Natural killer cell treated with Interleukin-12 subunit alpha and Interleukin-12 subunit beta and Interleukin-15 and Interleukin-18, amount 100 ng/mL, for 72 hours (primary cell): ENCODE measurements at places on chromosomes 1 and 21. TPM values are rescaled to one million over a fixed set of nuclear protein-coding genes. Genes with fewer than 3 reads are reported as not detected.

DNA sequence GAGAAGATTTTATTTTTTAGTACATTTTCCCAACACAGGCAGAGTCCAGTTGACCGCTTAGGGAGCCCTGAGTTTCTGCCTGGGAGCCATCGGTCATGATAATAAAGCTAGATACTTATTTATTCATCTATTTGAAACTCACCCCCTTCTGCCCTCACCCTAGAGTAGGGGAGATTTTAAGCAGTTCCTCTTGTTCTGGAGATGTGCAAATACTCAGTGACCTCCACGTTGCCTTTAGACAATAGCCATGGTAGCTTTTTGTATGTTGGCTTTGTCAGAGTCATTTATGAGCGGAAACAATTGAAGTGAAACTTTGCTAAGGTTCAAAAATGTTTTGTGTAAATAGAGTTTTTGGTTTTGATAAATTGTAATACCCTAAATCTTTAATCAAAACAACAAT lies 45.7 kb upstream of the PLPPR4 start:
- DNase-seq, result no peak
- no peaks in the 10 kb centered on the region for H3K36me3 ChIP-seq
- H3K4me1 ChIP-seq, result no peaks in the 10 kb centered on the region
- no peak overlapping the region for H3K27ac ChIP-seq
- H3K27me3 ChIP-seq, result no peaks in the 10 kb centered on the region

DNA sequence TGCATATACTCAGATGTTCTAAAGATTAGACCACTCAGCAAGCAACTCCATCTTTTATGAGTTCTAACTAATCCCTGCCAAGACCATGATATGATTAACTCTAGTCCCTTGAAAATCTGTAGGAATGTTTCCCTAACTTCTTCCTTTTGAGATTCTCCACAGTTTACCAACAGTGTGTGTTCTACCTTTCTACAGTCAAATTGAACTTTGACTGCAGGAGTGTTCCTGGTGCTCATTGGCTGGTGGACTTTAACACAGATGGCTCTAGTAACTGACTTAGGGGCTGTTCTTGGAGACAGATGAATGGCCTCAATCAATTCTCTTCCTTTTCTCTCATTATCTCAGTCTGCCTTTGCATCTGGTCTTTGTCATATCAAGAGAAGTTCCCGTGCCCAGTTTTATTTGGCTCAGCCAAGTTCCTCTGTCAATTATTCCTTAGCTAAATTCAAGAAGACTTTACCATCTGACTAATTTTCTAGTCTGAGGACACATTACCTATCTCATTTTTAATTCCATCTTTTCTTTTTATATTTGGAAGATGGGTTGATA lies 643.9 kb upstream of the CAMK1G start:
- no peak overlapping the region for H3K27ac ChIP-seq
- no peaks in the 10 kb centered on the region for H3K27me3 ChIP-seq
- H3K4me1 ChIP-seq, result no peaks in the 10 kb centered on the region
- DNase-seq, result no peak
- H3K4me3 ChIP-seq, result no peak overlapping the region

DNA sequence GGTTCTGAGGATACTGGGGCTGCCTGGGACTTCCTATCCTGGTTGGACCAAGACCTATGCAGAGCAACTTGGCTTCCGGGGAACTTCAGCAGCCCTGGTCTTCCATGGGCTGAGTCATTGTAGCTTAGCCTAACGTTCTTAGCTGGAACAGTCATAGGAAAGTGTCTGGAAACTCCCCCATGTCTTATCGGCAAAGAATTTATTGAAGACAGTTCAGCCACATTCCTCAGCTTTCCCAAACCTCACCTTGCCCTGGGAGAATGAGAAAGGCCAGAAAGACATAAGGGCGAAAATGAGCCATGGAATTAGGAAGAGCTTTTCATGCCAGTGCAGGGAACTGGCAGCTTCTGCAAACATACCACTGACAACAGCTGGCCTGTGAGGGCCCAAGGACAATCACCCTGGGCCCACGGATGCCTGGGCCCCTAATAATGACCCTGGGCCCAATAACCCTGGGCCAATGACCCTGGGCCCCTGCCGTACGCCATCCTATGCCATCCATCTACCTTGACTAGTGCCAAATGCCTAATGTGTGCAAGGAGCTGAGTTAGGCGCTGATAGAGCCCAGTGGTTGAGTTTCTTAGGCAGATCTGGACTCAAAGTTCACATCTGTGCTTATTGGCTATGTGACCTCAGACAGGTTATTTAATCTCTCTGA lies 114.4 kb upstream of the GADD45A start:
- no peaks in the 10 kb centered on the region for H3K27me3 ChIP-seq
- DNase-seq, result no peak
- H3K4me3 ChIP-seq, result no peak overlapping the region
- no peak overlapping the region for H3K27ac ChIP-seq
- no peaks in the 10 kb centered on the region for H3K4me1 ChIP-seq

DNA sequence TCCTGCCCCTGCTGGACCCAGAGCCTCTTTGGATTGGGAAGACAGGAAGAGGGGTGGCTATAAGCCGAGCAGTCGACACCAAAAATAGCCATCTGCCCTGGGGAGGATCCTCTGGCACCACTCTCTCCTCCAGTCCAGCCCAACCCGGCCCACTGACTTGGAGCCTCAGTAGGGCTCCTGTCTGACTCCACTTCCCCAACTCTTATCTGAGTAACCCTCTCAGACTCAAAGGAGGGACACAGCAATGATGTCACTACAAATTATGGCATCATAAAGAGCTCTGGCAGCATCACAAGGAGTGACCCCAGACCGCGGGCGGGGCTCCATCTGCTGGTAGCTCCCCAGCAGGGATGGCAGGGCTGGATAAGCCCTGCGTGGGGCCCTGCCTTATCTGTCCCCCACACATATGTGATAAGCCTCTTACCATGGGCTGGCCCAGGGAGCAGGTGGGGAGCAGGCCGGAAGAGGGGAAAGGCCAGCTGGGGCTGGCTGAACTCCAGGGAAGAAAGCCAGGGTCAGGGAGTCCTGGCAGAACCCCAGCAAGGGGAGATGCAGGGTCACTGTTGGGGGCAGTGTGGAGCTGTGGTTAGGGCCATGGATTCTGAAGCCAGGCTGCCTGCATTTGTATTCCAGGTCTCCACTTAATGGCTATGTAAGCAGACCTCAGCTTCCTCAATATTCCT lies 4.6 kb upstream of the SLC6A9 start:
- no peaks in the 10 kb centered on the region for H3K36me3 ChIP-seq
- no peak overlapping the region for H3K4me3 ChIP-seq
- peaks cover 6% of the 10 kb centered on the region for H3K27me3 ChIP-seq
- no peak overlapping the region for H3K27ac ChIP-seq
- no peak for DNase-seq

Gene VSIG8
- total RNA-seq, result not detected

GRCh38 chr1:116006486-116006964 lies 30.2 kb downstream of the SLC22A15 start:
- H3K4me3 ChIP-seq, result peak overlapping the region; percentile 83
- peak overlapping the region; percentile 78 for H3K27ac ChIP-seq
- H3K4me1 ChIP-seq, result peaks cover 13% of the 10 kb centered on the region
- no peak for DNase-seq
- H3K36me3 ChIP-seq, result peaks cover 8% of the 10 kb centered on the region

DNA sequence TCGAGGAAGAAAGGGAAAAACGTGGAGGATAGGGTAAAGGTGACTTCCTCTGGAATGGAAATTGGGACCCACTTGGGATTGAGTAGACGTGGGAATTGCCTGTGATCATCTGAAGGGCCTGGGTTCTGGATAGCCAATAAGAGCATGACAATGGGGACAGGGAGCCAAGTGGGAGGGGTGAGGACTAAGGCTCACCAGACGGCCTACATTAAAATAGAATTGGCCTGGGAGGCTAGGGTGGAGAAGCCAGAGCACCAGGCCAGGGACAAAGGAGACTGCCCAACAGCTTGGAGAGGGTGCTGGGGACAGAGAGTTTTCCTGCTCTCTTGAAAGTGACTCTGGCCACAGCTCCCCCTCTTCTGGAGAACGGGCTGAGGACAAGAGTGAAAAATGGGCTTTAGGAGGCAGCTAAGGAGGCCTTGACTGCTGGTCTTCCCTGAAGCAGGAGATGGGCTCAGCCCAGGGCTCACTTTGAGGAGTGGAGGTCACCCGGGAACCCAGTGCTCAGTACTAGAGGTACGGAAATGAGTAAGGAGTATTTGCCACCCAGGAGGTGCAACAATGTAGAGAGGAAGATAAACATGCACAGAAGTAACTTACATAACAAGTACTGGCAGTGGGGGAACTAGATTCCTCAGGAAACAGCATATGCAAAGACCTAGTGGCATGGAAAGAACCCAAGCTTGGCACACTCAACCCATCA lies 18.8 kb downstream of the INKA2 start:
- no peak for DNase-seq
- H3K36me3 ChIP-seq, result peaks cover 4% of the 10 kb centered on the region
- H3K27ac ChIP-seq, result peak overlapping the region; percentile 28
- no peak overlapping the region for H3K4me3 ChIP-seq

DNA sequence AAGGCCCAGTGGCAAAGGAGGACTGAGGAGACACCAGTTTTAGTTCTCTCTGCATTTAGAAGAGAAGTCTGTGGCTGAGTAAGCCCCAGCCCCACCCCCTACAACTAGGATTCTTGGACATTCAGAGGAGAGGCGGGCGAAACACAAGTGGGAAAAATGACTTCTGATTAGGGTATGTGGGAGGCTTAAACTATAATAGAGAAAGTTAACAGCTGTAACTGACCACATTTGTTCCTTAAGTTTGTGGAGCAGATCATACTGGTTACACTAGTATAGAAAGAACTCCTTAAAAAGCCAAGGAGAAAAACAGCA lies 11.2 kb upstream of the TRIM33 start:
- peaks cover 13% of the 10 kb centered on the region for H3K27me3 ChIP-seq
- no peak overlapping the region for H3K27ac ChIP-seq
- H3K36me3 ChIP-seq, result no peaks in the 10 kb centered on the region
- no peak overlapping the region for H3K4me3 ChIP-seq
- no peak for DNase-seq

Gene B3GALT5
- not detected for total RNA-seq

GRCh38 chr1:53636621-53637171 lies 102.3 kb downstream of the GLIS1 start:
- H3K27me3 ChIP-seq, result no peaks in the 10 kb centered on the region
- DNase-seq, result no peak
- H3K27ac ChIP-seq, result no peak overlapping the region
- no peaks in the 10 kb centered on the region for H3K36me3 ChIP-seq
- H3K4me3 ChIP-seq, result no peak overlapping the region

GRCh38 chr1:29324771-29325351 lies 88.5 kb downstream of the PTPRU start:
- H3K27me3 ChIP-seq, result no peaks in the 10 kb centered on the region
- H3K36me3 ChIP-seq, result no peaks in the 10 kb centered on the region
- no peak for DNase-seq
- H3K4me3 ChIP-seq, result no peak overlapping the region
- no peak overlapping the region for H3K27ac ChIP-seq

DNA sequence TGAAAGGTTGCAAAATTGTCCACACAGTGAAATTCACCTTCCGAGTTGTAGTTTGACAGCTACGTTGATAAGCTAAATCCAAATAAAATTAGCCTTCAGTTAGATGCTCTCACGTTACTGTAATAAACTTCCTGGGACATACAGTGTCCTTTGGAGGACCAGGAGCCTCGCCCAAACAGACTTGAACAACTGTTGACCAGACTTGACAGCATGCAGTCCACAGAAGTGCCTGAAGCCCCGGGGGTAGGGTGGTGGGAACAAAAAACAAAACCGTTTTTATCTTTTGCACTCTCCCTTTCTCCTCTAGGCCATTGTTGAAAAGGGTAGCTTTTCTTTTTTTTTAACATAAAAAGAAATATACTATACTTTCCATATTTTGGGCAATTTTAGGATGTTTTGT lies 172.8 kb upstream of the SAMSN1 start:
- no peaks in the 10 kb centered on the region for H3K27me3 ChIP-seq
- H3K4me3 ChIP-seq, result no peak overlapping the region
- H3K4me1 ChIP-seq, result no peaks in the 10 kb centered on the region
- no peak for DNase-seq

- DNase-seq, result no peak
- peaks cover 6% of the 10 kb centered on the region for H3K36me3 ChIP-seq
- H3K27me3 ChIP-seq, result peaks cover 21% of the 10 kb centered on the region
- no peak overlapping the region for H3K27ac ChIP-seq
Observed at GRCh38 chr1:227285745-227286144, 32.5 kb downstream of the CDC42BPA start.

GRCh38 chr1:205458777-205459566 lies 3.1 kb upstream of the BLACAT1 start:
- H3K4me3 ChIP-seq, result no peak overlapping the region
- H3K4me1 ChIP-seq, result peaks cover 16% of the 10 kb centered on the region
- no peak for DNase-seq
- peaks cover 50% of the 10 kb centered on the region for H3K27me3 ChIP-seq
- H3K36me3 ChIP-seq, result no peaks in the 10 kb centered on the region

DNA sequence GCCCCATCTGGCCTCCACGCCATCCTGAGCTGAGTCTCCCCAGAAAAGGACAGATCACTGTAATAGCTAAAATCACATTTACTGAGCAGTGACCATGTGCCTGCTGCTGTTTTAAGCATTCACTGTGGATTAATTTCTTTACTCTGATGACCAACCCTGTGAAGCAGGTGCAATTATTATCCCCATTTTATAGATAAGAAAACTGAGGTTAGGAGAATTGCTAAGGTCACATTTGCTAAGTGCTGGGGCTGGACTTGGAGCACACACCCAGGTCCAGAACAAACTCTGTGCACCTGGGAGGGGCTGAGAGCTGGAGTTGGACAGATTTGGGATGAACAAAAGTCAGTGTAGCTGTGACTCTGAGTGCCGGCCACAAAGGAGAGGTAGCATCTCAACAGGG lies 58.0 kb downstream of the SDC3 start:
- no peak overlapping the region for H3K27ac ChIP-seq
- H3K27me3 ChIP-seq, result peaks cover 64% of the 10 kb centered on the region
- peaks cover 6% of the 10 kb centered on the region for H3K4me1 ChIP-seq
- H3K36me3 ChIP-seq, result no peaks in the 10 kb centered on the region
- H3K4me3 ChIP-seq, result no peak overlapping the region

DNA sequence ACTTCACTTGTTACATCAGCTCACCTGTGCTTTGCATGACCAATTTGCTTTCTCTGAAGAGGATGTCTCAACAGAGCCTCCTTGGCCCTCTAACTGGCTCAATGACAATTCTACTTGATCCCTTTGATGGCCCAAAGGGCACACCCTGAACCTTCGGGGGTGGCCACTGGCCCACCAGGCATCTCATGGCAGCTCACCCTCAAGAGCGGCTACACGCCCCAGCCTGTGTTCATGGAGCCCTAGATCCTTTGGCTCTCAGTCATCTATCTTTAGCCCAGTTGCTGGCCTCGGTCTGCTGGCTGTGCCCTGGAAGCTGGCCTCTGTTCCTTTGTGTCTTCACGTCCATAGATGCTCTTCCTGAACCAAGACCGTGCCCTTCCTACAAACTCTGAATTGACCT lies 476.7 kb downstream of the NPHP4 start:
- no peak for DNase-seq
- peaks cover 29% of the 10 kb centered on the region for H3K27me3 ChIP-seq
- H3K36me3 ChIP-seq, result no peaks in the 10 kb centered on the region
- no peak overlapping the region for H3K27ac ChIP-seq

DNA sequence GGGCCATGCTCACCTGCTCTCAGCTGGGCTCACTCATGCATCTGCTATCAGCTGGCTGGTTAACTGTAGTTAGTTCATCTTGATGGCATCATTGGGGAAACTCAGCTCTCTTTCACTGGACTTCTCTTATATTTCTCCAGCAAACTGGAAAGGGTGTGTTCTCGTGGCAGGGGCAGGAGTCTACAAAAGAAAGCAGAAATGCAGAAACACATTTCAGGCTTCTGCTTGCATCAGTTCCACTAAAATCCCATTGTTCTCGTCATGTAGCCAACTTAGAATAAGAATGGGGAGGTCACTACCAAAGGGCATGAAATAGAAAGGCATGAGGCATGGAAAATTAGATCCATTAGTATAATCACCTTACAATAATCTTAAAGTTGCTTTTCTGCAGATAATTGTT lies 207.3 kb downstream of the NRIP1 start:
- no peaks in the 10 kb centered on the region for H3K27me3 ChIP-seq
- no peak for DNase-seq
- H3K4me1 ChIP-seq, result no peaks in the 10 kb centered on the region
- peaks cover 5% of the 10 kb centered on the region for H3K36me3 ChIP-seq
- H3K27ac ChIP-seq, result no peak overlapping the region

Gene CCDC27
- not detected for total RNA-seq
